LoVo (cell line): ENCODE measurements at places on chromosomes 4 and X.

DNA sequence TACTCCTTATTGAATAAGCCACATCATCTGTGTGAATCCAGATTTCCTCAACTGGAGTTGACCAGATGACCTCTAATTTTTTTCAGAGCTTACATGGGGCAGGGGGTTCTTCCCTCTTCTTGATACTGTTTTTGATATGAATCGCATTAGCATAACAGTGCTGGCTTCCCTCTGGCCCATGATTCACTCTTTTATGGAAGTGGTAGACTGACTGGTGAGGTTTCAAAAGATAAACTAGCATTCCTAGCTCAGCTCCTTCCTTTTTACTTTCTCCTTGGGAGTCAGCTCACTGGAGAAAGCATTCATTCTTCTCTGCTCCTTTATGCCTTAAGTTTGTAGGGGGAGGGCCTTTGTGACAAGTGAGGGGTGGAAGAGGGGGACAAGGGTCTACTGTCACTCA, 161.0 kb upstream of the FGF13 start:
- no peak for DNase-seq

- no peak for DNase-seq
These were observed 208.6 kb upstream of the PRPS2 start for GRCh38 chrX:12582649-12583048.

GRCh38 chr4:186272699-186273391, 6.9 kb downstream of the F11 start:
- no peak for DNase-seq

DNA sequence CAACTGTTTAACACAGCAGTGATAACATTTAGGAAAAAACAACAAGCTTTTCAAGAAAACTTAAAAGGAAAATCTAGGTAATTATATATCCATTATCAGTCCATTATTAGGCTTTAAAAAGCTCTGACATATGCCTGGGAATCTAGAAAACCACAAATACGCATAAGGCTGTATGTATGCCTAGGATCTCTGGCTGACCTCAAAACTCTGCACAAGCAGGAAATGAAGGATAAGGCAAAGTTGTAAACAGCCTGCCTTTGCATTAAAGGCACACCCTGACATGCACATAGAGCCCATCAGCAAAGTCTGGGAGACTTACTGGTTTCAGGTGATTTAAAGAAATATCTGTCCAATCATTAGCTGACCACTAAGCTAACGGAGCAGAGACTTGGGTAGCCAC, 14.0 kb downstream of the TIMP1 start:
- DNase-seq, result no peak

GRCh38 chr4:24850674-24851073, 55.3 kb downstream of the SOD3 start:
- DNase-seq, result no peak

- DNase-seq, result no peak
These were observed 31.4 kb upstream of the FAM241A start for GRCh38 chr4:112113864-112114263.

GRCh38 chrX:70549429-70549828, 104.8 kb downstream of the DLG3 start:
- no peak for DNase-seq
